A549 (cell line): ENCODE measurements at places on chromosomes 7 and 10. TPM values are rescaled to one million over a fixed set of nuclear protein-coding genes. Genes with fewer than 3 reads are reported as not detected.

PCDH15 gene
- not detected in 3 replicates for polyA plus RNA-seq

NPTX2 gene
- polyA plus RNA-seq = not detected in 3 replicates

DNA sequence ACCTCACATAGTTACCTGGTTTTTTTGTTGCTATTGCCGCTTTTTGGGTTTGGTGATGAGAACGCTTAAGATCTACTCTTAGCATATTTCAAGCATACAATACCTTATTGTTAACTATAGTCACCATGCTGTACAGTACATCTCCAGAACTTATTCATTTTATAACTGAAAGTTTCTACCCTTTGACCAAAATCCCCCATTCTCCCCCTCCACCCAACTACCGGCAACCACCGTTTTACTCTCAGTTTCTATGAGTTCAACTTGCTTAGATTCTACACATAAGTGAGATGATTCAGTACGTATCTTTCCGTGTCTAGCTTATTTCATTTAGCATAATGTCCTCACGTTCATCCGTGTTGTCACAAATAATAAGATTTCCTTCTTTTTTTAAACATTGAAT is 86.7 kb upstream of the IL6 start:
- no peak for DNase-seq

DNA sequence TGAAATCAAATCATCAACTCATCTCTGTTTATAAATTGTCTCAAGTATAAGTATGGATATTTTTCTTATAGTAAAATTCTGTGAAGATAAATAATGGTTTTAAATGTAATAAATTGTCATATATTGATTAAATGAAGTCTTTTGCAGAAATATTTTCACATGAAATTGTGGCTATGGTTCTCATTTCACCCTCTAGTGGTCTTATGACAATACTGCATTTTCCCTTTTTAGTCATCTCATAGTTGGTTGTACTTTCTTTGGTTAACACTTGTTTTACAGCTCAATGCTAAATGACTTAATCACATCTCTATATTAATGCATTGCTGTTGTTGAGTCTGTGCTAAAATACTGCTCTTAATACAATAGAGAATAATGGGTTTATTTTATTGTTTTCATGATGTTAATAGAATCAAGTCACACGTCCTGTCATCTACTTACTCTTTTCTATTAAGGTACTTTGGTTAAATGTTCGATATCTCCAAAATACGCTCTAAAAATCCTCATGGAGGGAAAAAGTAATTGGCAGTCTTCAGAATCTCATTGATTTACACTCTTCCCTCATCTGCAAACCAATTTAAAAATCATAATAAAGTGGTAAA is 38.0 kb upstream of the CACNA2D1 start:
- DNase-seq = peak; percentile 31

DNA sequence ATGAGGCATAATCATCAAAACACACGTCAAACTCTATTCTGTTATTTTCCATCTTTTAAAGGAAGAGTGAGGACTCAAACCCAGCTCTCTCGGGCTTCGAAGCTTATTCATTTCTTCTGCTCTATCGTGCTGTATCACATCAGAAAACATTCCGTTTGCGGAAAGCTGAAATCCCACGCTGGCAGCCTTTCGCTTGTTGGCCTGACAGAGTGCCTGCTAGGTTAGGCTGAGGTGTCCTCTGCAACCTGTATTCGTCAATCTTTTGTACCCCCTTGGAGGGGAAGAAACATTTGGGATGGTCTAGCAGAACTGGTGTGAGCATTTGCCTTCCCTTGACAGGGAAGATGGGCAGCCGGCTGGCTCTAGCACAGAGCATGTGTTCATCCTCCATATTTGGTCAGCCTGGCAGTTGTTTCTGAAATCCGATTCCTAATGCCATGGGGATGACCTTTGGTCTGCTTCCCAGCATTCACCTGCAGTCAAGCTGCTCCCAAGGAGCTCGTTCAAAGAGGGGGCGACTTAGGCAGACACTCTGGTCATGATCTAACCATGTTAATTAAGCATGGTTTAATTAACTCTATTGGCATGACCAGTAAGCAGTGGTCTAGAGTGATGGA is 55.2 kb downstream of the TACC2 start:
- no peak for DNase-seq

DNA sequence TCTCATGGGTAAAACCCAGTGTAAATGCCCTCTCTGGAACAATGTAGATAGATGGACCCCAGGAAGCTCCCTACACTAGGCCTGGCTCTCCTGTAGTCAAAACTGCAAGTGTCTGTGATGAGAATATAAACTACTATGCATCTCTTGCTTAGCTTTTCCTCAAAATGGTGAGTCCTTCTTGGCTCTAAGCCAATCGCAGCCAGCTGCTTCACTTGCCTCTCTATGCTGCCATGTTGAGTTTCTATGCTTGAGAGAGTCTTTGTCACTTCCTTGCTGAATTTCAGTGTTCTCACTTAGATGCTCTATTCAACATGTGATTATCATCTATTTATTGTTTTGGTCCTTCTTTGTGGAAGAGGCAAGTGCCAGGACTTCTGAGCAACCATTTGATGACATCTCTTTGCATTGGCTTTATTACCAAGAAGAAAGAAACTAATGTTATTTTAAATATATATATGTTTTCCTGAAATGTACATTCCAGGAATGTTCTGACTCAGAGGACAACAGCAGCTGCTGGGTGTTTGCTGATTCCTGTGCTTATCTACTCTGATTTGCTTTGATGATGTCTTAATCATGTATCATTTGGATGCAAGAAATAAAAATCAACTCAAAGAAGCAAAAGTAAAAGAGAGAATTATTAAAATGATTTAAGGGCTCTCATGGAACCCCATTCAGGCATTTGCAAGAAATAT is 16.6 kb downstream of the TAS2R40 start:
- DNase-seq = no peak

GRCh38 chr10:60257767-60258428 is 131.8 kb downstream of the ANK3 start:
- no peak for DNase-seq

DNA sequence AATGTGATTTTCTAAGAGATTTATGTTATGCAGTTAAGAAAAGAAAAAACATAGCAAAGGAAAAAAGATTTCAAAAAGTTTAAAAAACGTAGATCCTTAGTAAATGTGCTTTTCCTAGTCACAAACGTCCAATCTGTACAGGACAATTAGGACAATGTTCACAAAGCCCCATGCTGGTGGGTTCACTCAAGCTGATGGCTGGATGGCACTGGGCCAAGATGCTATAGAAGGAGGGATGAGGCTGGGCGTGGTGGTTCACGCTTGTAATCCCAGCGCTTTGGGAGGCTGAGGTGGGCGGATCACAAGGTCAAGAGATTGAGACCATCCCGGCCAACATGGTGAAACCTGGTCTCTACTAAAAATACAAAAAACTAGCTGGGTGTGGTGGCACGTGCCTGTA is 22.1 kb downstream of the SVIL start:
- no peak for DNase-seq

GRCh38 chr7:24130631-24131030 is 153.4 kb upstream of the NPY start:
- no peak for DNase-seq

DNA sequence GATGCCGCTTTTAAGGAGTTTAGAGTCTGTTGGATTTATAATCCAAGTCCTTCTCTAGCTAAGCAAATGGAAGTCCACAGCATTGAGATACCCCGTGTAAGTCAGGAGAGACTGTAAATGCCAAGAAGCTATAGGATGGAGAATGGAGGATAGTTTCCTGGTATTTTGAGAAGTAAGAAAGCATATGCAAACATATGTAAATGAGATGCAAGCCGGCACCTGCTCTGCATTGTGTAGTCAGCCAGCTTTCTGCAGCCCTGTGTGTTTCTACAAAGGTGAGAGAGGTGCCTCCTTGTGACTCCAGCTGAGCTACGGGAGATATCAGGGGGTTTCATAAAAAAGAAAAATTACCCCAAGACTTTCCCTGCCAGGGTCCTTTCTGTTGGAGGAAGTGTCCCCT is 176.3 kb downstream of the RPS24 start:
- no peak for DNase-seq

- DNase-seq = no peak
Measured at GRCh38 chr7:143295870-143296269, 7.7 kb downstream of the CASP2 start.

GRCh38 chr7:36717586-36717985 is 6.7 kb downstream of the AOAH start:
- no peak for DNase-seq

DNA sequence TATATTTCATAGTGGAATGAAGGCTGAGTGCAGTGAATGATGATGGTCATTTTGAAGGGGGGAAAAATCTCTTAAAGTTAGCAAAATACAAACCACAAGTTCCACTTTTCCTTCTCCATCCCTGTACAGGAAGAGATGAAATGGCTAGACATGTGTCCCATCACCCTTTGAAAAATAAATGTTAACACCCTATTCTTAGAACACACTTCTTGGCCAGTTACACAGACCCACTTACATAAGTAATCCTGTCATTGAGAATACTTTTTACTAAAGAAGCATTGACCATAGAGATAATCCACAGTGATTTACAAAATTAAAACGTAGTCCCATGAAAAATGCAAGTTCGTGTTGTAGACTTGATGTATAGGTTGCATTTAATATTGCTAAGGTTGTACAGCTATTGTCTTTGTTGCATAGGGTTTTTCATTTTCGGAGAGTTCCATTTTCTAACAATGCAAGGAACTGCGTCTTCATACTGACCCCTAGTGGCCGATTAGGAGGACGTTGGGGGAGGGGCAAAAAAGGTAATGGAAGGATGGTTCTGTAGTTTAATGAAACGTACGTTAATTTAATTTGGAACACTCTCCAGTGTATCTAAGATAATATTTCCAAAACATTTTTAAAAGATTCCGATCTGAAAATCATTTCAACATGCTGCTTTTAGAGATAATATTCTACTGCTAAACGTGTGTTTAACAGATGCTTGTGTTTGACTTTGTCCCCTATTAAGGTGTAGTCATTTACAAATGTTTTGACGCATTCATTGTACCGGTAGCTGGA is 60.9 kb downstream of the ARMC3 start:
- DNase-seq = peak; percentile 60

GRCh38 chr7:57638666-57639065 is 188.7 kb downstream of the ZNF716 start:
- no peak for DNase-seq

GRCh38 chr10:112243713-112244112 is 39.5 kb upstream of the TECTB start:
- DNase-seq = no peak

DNA sequence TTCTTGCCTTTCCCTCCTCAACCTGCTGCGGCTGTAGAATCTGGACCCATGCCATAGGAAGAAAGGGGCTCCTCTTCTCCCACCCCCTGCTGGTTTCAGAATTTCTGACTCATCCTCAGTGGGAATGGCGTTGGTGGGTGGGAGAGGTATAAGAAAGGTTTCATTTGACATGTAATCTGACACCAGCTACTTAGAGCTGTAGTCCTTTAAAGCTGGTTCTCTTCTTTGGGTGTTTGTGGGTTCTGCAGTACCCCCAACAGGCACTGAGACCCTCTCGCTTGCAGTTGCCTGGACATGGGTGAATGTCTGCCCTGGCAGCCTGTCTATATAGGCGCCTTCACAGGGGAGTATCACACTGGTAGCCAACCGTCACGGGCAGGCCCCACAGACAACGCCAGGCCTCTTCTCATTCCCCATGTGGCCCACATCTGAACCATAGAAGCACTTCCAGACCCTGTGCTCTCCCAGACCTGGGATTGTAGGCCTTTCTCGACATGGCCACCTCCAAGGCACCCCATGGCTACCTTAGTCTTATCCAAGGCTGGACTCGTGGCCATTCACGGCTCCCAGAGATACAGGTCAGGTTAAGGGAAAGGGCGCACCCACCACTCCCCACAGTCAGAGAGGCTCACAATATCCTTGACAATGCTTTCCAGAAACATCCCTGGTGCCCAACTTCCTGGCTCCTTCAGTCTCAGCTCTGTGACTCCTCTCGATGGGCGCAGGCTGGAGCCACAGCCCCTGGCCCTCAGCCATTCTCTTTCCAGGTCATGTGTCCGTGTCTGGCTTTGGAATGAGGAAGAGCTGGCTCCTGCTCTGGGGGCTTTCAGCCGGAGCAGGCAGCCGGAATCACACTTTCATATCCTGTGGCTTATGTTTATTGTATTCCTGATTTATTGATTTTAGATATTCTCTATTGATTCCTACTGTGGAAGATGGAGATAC is 17.5 kb downstream of the ZNF862 start:
- DNase-seq = no peak

DNA sequence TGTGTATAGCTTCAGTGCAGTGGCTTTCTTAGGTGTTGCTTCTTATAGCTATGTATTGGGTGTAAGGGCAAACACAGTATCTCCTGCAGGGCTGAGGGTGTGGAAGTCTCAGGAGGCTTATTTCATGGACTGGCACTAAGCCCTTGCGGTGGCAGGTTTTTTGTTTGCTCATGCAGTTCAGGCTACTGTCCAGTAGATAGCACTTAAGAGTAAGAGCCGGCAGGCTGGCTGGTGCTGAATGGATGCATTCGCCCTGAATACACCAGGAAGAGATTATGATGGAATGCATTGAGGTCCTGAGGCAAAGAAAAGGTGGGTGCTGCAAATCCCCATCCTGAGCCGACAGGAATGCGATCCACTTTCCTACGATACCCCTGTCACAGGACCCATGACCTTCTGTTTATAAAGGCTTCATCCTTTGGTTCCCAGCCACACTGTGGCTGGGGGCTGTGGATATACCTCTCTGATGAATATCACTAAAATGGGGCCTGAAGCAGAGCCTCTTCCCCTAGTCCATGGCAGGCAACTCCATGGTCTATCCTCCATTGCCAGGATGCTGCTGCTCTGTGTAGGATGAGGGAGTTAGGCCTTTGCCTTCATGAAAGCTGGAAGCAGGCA is 44.9 kb downstream of the ANXA8 start:
- DNase-seq = peak; percentile 65

DNA sequence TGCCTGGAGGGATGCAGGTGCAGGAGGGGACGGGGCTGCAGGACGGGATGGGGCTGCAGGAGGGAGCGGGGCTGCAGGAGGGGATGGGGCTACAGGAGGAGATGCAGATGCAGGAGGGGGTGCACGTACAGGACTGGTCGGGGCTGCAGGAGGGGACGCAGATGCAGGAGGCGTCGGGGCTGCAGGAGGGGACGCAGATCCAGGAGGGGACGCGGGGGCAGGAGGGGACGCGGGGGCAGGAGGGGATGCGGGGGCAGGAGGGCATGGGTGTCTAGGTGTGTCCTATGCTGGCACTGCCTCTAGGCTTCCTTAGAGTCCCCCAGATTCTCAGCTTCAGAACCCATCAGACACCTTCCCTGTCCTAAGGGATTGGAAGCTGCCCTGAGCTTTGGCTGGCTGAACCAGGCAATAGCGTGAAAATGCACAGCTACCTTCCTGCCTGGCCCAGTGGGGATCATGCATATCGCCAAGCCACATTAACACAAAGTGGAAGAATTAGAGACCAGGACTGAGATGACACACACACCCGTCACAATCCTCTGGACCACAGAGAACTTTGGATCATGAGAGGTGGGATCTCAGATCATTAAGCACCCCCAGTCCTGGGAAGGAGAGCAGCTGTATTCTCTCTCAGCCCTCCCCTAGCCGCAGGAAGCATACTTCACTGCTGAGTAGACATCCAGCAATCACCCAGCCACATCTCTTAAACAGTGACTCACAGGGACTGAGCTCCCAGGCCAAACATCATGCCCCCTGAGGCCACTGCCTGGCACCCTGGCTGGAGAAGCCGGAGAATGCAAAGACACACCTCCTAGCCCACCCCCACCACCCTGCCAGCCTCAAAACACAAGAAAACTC is 67.3 kb downstream of the VWA2 start:
- peak; percentile 78 for DNase-seq
